CD8-positive, alpha-beta memory T cell (primary cell): ENCODE measurements at places on chromosomes 11 and 22. TPM values are rescaled to one million over a fixed set of nuclear protein-coding genes. Genes with fewer than 3 reads are reported as not detected.

TRIM29 gene
- not detected for polyA plus RNA-seq

DNA sequence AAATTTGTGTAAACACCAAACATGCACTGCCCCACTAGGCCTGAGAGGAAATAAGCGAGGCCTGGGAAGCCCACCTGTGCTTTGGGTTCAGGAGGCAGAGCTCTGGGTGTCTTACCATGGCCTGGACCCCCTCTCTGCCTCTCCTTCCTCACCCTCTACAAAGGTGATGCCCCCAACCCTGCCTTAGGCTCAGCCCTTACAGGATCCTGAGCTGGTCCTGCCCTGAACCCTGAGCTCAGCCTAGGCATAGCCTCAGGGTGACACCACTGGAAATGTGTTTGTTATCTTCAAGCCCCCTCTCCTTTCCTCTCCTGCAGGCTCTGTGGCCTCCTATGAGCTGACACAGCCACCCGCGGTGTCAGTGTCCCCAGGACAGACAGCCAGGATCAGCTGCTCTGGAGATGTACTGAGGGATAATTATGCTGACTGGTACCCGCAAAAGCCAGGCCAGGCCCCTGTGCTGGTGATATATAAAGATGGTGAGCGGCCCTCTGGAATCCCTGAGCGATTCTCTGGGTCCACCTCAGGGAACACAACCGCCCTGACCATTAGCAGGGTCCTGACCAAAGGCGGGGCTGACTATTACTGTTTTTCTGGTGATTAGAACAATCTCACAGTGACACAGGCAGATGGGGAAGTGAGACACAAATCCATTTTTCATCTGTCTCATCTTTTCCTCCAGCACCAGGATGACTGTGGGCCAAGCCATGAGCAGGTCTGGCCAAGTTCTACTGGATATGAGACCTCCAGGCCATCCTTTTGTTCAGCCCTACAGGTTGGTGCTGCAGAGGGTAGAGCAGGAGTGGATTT lies 117.8 kb downstream of the GGTLC2 start:
- no peaks in the 10 kb centered on the region for H3K36me3 ChIP-seq
- peaks cover 11% of the 10 kb centered on the region for H3K4me1 ChIP-seq
- no peaks in the 10 kb centered on the region for H3K27me3 ChIP-seq
- H3K27ac ChIP-seq: peak overlapping the region; percentile 14
- no peak for DNase-seq

CHORDC1 gene
- polyA plus RNA-seq: 31.9 TPM

ENTHD1 gene
- polyA plus RNA-seq: 0.16 TPM

DNA sequence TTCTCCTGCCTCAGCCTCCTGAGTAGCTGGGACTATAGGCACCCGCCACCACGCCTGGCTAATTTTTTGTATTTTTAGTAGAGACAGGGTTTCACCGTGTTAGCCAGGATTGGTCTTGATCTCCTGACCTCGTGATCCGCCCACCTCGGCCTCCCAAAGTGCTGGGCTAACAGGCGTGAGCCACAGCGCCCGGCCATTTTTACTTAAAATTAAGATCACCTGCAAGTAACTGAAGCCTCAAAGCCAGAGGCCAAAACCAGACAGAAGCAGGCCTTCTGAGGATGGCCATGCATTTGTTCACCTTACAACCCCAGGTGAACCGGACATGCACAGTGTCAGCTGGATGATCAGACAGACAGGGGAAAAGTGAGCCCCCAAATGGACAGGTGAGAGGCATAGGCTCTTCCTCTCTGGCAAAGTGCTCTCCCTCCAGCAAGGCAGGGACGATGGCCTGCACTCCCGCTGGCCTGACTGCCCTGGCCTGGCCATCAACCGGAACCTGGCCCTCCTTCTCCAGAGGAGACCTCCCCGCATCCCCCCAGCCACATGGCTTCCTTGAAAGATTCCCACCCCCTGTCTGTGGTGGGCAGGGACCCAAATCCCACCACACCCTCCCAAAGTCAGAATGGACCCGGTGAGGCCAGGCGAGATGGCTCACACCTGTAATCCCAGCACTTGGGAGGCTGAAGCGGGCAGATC lies 25.9 kb downstream of the APOBEC3H start:
- H3K4me3 ChIP-seq: no peak overlapping the region
- DNase-seq: no peak
- peaks cover 6% of the 10 kb centered on the region for H3K4me1 ChIP-seq
- H3K36me3 ChIP-seq: no peaks in the 10 kb centered on the region
- no peak overlapping the region for H3K27ac ChIP-seq
- H3K27me3 ChIP-seq: no peaks in the 10 kb centered on the region

HOATZ gene
- not detected for polyA plus RNA-seq

TMEM191C gene
- 2.2 TPM for polyA plus RNA-seq

- H3K4me1 ChIP-seq: no peaks in the 10 kb centered on the region
- H3K4me3 ChIP-seq: no peak overlapping the region
Measured at GRCh38 chr11:103550811-103551210, 441.6 kb downstream of the DYNC2H1 start.

FAM111B gene
- polyA plus RNA-seq: 0.12 TPM

GRCh38 chr11:27213232-27213660 lies 149.8 kb downstream of the CCDC34 start:
- no peak overlapping the region for H3K27ac ChIP-seq
- H3K4me1 ChIP-seq: no peaks in the 10 kb centered on the region
- H3K4me3 ChIP-seq: no peak overlapping the region
- no peaks in the 10 kb centered on the region for H3K27me3 ChIP-seq

- no peaks in the 10 kb centered on the region for H3K36me3 ChIP-seq
- no peak overlapping the region for H3K4me3 ChIP-seq
- H3K27me3 ChIP-seq: no peaks in the 10 kb centered on the region
- DNase-seq: no peak
Measured at GRCh38 chr22:19631899-19632667, 82.2 kb upstream of the SEPTIN5 start.
